Skin of body (tissue), 3 donors: ENCODE measurements at places on chromosomes 1 and 21. TPM values are rescaled to one million over a fixed set of nuclear protein-coding genes. Genes with fewer than 3 reads are reported as not detected.

The AKR1A1 gene
- 81.1 TPM for total RNA-seq

The SAMD11 gene
- total RNA-seq, result 4.9 TPM

The ZSCAN20 gene
- 4.1 TPM for total RNA-seq

The KIF21B gene
- 1.6 TPM for total RNA-seq

The AIRE gene
- total RNA-seq, result 0.30 TPM

The MTARC1 gene
- total RNA-seq, result 15.5 TPM
